Fibroblast of mammary gland (primary cell): ENCODE measurements at places on chromosomes 2 and 18.

GRCh38 chr2:100275200-100275589 lies 47.1 kb downstream of the LONRF2 start:
- no peak for DNase-seq

GRCh38 chr2:55590810-55591440 lies 26.5 kb downstream of the PPP4R3B start:
- peak; percentile 90 for DNase-seq

DNA sequence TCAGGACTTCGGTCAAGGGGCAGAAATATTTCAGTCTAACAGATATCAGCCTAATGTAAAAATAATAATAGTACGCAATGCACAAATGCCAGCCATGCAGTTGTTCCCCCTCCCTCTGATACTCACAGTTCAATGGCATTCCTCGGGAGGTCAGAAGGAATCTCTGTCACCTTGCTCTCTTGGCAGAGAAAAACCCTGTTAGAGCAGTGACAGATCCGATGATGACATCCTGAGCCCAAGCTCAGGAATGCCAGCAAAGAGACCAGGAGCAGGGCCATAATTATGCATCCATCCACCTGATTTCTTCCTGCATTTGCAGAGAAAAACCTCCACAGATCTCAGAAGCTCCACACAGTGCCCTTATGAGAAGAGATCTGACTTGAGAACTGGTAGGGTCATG lies at the start of gene FSHR:
Gene FSHR (minus strand): TSS at position 376 of the 400 bp plus-strand sequence. CDS start 98 bp downstream, at position 278.
- DNase-seq, result no peak

- peak; percentile 54 for DNase-seq
Measured at GRCh38 chr2:109607766-109608165, 6.0 kb downstream of the SEPTIN10 start.

GRCh38 chr2:21220930-21221329 lies 97.2 kb downstream of the TDRD15 start:
- no peak for DNase-seq

DNA sequence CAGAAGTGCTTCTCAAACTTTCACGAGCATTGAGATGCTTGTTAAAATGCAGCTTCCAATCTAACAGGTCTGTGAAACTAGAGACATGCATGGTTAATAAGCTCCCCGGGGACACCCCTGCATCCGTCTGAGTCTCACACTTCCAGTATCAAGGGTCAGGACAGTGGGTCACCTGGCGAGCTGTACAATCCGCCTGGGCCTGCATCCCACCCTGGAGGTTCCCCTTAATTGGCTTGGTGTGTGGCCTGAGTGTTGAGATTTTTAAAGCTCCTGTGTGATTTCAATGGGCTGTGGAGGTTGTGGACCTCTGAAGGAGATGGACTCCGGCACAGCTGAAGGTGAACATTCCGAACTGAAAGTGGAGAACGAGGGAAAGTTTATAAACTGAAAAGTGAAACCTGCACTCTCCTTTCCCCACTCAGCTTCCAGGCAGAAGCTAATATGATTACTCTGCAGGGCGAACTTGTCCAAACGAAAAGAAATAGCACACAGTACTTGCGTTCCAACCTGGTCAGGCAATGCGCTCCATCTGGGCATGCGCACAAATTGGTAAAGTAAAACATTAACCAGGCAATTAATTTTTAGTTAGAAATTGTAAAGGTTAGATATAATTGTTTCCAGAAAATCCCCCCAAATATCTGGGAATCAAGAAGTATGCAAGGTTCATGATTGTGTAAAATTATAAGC lies 191.7 kb upstream of the ALKAL2 start:
- no peak for DNase-seq

DNA sequence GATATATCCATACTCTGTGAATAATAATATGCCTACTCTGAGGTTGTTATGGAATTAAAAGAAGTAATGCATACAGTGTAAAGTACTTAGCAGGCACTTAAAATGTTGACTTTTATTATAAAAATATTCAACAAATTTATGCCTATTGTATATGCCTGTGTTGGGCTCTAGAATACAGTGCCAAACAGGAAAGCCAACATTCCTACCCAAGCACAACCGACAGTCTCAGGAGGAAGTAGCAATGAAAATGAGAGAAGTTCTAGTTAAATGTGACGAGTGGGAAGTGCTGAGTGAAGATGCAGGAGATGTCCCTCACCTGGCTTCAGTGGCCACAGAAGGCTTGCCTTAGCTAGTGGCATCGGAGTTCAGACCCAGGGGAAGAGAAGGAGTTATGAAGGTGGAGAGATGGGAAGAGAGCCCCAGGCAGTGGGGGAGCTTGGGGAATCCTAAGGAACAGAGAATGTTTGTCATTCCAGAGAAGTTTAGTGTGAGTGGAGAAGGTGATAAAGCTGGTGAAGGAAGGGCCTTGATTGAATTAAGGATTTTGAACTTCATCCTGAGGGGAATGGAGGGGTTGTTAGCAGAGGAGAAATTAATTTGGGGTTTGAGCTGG lies 105.4 kb upstream of the CNGA3 start:
- no peak for DNase-seq

GRCh38 chr18:44186001-44186400 lies 494.7 kb upstream of the SETBP1 start:
- no peak for DNase-seq

- no peak for DNase-seq
Measured at GRCh38 chr18:11906176-11906575, 1.9 kb downstream of the MPPE1 start.

- DNase-seq, result no peak
Measured at GRCh38 chr2:70943205-70943871, 7.6 kb downstream of the ATP6V1B1 start.

DNA sequence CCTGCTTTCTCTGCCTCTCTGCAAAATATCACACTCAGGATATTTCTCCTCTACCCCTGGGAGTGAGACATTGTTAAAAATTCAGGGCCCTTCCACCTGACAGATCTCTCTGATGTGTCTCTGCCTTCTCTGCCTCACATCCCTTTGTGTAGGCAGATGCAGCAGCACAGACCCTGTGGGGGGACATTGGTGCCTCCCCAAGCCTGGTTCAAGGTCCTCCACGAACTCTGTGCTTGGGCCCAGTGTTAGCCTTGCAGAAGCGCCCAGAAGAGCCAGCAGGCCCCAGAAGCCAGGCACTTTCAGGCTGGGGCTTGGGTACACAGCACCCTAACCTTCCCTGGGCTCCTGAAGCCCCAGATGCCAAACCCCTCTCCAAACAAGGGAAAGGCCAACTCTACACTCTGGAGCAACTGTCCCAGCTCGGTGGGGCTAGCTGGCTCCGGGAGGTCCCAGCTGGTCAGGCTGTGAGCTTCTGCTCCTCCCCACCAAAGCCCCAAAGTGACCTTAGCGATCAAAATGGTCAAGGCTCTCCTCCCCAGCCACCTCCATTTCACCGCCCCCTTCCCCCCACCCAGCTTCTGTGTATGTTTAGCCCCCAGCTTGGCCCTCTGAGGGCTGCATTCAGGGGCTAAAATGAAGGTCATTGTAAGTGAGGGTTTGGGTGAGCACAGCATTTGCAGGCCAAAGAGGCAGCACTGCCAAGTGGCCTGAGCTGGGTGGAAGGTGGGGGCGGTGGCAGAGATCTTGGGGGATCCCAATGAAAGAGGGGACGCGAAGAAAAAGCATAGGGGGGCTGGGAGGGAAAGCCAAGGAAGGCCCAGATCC lies 2.6 kb downstream of the HOXD9 start:
- DNase-seq, result no peak
